ENCODE measurements at places on chromosomes 16 and 17.

GRCh38 chr16:46839986-46840443, 9.0 kb upstream of the C16orf87 start:
- no peak for DNase-seq

GRCh38 chr16:1156983-1157638, 4.2 kb downstream of the CACNA1H start:
- no peak for DNase-seq

- peak; percentile 69 for DNase-seq
These were observed 13.6 kb downstream of the CEP20 start for GRCh38 chr16:15874745-15875314.

DNA sequence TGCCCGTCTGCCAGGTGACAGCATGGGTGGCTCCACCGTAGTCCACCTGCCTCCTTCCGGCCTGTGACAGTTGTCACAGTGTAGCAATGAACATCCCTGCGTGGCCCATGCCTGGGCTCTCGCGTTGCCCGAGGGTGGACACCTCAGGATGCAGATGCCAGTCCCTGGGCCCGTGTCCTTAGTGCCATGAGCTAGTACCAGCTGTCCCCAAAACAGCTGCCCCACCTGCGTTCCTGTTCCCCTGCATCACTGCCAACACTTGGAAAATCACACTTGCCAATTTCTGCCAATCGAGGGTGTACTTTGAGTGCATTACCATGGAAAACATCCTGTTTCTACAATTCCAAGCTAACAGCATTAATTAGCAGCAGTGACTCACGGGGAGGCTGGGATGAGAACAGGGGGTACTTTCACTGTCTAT, 9.0 kb upstream of the C16orf95 start:
- no peak for DNase-seq

DNA sequence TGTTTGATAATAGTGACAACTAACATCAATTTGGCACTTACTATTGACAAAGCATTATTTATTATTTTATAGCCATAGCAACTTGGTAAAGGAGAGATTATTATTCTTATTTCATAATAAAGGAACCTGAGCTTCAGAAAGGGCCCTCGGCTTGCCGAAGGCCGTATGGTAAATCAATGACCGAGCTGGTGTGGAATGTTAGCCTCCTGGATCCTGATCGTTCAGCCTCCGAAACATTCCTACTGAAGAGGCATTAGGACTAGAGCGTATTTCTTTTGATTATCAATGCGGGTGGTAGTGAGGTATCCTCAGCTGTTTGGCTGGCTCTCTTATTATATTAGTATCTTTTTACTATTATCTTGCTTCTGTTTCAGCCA, 199.3 kb upstream of the TBX2 start:
- DNase-seq, result peak; percentile 69

- peak; percentile 53 for DNase-seq
These were observed 2.1 kb upstream of the ADGRG5 start for GRCh38 chr16:57540387-57540786.

- peak; percentile 59 for DNase-seq
These were observed 15.2 kb downstream of the CYB5D1 start for GRCh38 chr17:7873051-7873450.

DNA sequence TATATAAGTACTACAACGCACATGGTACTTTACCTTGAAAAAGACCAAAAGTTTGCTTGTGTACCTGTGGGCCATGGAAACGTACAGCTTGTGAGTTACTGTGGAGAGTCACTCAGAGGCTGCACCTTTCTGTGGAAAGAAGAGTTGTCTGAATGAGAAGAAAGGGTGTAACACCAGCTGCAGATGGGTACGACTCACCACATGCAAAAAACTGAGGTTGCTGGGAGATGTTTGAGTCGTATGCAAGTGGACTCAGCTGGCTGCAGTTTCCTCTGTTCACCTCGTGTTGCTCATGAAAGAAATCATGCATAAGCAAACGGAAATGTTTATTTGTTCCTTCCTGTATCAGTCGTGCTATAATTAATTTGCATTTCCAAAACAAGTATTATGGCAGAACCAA, 22.4 kb upstream of the DYNLRB2 start:
- peak; percentile 59 for DNase-seq

DNA sequence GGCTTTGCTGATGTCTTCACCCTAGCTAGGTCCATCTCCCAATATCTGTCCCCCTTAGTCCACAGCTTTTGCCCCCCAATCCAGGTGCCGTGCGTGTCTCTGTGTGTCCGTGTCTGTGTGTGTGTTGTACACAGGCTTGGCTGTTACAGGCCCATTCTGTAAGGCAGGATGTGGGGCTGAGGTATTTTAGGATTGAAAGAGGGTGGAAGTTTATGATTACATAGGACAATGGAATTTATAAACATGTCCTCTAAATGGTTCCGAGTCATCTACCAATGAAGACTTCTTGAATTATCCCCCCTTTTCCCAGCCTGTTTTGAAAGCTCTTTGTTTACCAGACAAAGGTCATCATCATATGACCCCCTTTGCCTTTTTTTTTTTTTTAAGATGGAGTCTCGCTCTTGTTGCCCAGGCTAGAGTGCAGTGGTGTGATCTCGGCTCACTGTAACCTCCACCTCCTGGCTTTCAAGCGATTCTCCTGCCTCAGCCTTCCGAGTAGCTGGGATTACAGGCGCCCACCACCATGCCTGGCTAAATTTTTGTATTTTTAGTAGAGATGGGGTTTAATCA, 21.9 kb downstream of the ACE start:
- DNase-seq, result no peak

- no peak for DNase-seq
These were observed 7.2 kb upstream of the CD68 start for GRCh38 chr17:7572338-7572587.

GRCh38 chr17:21458054-21458453, 81.9 kb downstream of the KCNJ12 start:
- DNase-seq, result no peak

- DNase-seq, result no peak
These were observed 1023.4 kb downstream of the CDH11 start for GRCh38 chr16:64098451-64098850.

GRCh38 chr16:6063526-6063925, 965.9 kb upstream of the EEF2KMT start:
- no peak for DNase-seq

GRCh38 chr17:601926-602303, 112.7 kb downstream of the VPS53 start:
- no peak for DNase-seq

- no peak for DNase-seq
These were observed 37.4 kb downstream of the DHX38 start for GRCh38 chr16:72131036-72131435.

GRCh38 chr16:17452922-17453321, 17.8 kb downstream of the XYLT1 start:
- no peak for DNase-seq

DNA sequence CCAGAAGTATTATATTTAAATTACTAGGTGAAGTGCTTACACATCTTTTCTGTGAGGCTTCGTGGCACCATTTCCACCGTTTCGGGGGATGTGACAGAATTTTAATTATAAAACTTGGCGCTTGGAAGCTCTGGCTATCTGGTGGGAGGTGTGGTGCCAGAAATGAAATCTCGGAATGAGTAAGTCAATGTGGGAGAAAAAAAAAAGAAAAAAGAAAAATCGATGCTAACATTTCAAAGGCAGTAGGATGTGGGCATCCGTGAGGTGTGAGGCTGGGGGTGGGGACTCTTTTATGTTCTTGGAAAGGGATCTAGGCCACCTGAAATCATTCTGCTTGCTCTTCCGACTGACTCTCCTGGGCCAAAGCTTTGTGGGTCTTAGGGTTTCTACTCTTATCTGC, 21.9 kb downstream of the CPPED1 start:
- DNase-seq, result no peak

DNA sequence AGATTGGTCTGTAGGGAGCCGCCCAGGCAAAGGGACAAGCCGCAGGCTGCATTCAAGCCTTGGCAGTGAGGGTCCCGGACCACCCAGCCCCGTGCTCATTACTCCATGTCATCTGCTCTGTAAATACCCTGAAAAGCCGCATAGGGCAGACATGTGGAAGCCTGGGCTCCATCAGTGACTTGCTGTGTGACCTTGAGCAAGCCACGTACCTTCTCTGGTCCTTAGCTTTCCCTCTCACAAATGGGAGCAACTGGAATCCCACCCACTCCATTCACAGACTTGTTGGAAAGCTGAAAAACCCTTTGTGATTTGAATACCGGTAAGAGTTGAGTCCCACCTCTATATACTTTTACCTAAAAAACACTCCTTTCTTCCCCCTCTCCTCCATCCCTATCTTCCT, 11.9 kb downstream of the CAMKK1 start:
- no peak for DNase-seq

DNA sequence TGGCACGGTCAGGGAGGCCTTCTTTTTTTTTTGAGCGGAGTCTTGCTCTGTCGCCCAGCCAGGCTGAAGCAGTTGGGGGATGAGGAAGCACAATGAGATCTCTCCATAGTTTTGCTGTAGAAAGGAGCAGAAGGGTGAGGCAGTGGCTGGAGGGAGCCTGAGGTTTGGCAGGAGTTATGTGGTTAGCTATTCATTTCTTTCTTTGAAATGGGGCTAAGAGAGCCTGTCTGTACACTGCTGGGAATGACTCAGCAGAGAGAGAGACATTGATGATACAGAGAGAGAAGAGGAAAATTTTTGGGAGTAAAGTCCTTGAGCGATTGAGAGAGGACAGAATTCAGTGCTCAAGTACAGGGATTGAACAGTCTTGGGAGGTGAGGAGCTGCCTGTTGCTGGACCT, 22.1 kb downstream of the NOS2 start:
- no peak for DNase-seq

- no peak for DNase-seq
These were observed 148.3 kb downstream of the ASIC2 start for GRCh38 chr17:33144837-33145236.

- DNase-seq, result peak; percentile 46
These were observed 737 bp downstream of the CANT1 start for GRCh38 chr17:79008666-79009387.

GRCh38 chr17:19613979-19614378, 34.6 kb upstream of the ALDH3A2 start:
- DNase-seq, result no peak

DNA sequence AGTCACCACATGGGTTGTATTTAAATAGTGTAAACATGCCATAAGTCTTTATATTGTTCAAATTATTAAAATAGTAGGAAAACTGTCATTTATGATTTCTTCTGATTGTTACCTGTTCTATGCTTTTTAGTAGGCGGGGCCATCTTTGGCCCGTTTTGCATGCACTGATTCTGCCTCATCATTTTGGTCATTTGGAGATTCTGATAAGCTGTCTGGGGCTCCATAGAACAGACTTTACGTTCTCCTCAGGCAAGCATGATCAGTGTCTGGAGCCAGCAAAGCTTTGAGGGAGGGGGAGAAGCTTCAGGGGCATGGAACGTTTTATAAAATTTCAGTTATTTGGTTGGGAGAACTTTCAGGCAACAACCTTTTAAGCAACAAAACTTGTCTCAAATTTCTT, 8.8 kb downstream of the NDEL1 start:
- DNase-seq, result no peak

DNA sequence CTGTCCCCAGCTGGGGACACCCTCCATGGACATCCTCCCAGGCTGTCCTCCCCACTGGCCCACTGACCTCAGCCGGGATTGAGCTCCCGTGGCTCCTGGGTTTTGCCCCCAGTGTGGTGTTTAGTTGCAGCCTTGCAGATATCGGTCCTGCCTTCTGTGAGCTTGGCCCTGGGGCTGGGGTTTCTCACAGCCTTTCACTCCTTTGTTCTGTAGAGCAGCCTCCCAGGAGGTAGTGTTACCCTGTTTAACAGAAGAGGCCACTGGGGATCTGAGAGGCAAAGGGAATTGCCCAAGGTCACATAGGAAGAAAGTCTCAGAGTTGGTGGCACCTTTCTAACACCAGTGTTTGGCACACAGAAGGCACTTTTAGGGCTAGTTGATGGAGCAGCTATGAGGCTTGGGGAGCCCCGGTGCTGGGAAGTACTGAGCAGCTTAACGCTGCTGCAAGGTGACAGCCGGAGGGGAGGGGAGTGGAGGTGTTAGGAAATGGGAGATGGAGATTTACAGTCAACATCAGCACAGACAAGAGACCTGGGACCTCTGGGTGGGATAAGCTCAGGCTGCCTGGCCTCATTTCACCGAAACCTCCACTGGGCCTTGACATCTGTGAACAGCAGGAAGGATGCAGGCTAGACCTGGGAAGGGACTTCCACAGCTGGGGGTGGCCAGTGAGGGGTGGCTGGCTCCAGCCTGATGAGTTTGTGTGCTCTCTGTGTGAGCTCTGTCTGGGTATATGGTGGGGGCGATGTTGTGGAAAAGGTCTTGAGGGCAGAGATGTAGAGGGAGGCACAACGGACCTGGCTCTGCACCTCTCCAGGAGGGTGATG, 26.1 kb downstream of the CACNA1G start:
- no peak for DNase-seq

GRCh38 chr16:78704416-78704815, 605.0 kb downstream of the WWOX start:
- no peak for DNase-seq

DNA sequence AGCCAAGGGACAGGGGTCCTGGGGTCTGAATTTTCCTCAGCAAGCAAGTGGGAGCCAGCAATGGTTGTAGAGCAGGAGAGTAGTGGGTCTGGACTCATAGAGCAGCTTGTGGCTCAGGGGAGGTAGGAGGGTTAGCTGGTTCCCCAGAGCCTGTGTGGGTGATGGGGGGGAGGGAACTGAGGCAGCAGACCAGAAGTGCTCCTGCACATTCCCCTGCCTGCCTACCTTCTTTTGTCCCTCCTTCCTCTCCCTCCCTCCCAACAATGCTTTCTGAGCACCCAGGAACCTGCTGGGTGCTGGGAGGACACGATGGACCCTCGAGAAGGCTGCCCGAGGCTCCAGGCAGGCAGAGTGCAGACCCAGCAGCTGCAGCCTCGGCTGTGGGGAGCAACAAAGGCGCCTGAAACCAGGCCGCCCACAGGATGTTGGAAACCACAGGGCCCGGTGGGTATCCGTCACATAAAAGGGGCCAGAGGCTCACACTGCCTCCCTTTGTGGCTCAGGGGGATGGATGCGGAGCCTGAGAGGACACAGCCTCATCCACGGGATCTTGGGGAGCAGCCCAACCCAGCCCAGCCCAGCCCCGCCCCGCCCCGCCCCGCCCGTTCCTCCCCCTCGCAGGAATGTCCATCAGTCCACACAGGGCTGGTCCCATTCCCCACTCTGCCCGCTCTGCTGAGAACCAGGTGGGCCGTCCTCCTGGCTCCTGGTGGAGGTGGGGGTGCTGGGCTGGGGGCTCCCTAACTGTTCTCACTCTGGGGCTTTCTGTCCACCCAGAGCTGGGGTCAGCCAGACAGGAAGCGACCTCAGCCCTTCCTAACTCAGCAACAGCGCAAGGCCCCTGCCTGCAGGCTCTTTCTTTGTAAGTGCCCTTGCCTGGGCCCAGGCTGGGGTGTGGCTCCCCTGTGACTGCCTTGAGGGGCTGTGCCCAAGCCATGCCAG, 1.7 kb upstream of the NLRC3 start:
- no peak for DNase-seq

GRCh38 chr17:46152423-46152822, 40.8 kb downstream of the KANSL1 start:
- DNase-seq, result no peak

Data from islet precursor cell (in vitro differentiated cells).